ENCODE measurements at places on chromosomes 4 and X.
A peak's percentile ranks its signal among the peaks of the same experiment; 100 is the strongest.

GRCh38 chrX:107421337-107421861 lies 28.1 kb upstream of the FRMPD3 start:
- no peak for DNase-seq

DNA sequence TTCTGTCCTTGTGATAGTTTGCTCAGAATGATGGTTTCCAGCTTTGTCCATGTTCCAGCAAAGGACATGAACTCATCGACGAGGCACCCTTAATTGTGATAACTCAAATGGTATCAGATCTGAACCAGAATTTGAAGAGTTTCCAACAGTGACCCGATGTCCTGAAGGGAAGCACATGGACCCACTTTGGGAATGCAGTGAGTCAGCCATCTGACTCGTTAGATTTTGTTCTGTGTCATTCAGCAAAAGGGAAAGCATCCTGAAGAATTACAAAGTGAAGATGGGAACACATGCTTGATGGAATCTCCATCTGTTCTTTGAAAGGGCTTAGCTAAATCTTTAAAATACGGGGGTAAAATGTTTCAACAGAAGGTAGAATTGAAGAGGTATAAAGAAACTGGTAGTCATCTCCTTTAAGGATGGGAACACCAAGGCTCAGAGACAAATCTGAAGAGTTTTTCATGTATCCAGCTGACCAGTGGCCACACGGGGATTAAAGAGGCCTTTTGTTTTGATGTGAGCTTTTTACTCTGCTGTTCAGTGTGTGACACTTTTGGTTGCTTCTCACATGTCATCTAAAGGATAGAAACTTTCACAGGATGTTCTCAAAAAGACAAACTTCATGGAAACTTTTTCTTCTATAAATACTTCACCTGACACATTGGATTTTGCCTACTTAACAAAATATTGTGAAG lies 393.8 kb downstream of the INPP4B start:
- DNase-seq: no peak

- DNase-seq: peak; percentile 37
Measured at GRCh38 chrX:19991350-19991718, 473 bp upstream of the BCLAF3 start.

GRCh38 chr4:114378305-114378903 lies 220.2 kb upstream of the UGT8 start:
- DNase-seq: no peak

DNA sequence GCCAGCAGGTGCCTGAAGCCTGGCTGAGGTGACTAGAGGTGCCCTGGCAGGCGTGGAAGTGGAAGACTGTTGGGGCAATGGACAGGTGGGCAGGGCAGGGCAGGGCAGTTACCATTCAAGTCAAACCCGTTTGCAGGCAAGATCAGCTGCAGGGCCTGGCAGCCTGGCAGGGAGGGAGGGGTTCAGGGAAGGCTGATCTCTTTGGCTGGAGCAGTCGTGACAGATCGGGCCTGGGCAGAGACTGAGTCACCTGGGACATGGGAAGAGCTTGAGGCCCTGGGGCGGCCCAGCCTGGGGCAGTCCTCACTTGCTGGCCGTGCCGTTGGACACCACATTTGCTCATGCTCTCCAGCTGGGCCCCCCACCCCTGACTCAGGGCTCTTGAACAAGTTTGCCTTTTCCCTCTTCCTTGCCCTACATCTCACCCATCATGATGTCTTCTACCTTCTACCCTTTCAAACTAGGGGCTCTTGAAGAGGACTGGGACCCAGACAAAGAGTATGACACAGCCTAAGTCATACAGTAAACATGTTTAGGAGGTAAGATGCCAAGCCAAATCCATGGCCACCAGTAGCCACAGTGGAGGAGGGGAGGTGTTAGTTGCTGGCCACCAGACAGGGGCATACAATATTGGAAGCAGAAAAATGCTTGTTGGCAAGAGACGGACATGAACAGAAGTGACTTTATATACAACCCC lies 2.0 kb upstream of the ZNF185 start:
- no peak for DNase-seq

- DNase-seq: no peak
Measured at GRCh38 chr4:14857981-14858380, 144.3 kb upstream of the CPEB2 start.

GRCh38 chrX:97898798-97899197 lies 1015.1 kb downstream of the RPA4 start:
- DNase-seq: no peak

GRCh38 chr4:74878323-74878722 lies 54.6 kb upstream of the PARM1 start:
- no peak for DNase-seq

- no peak for DNase-seq
Measured at GRCh38 chrX:106263817-106264216, 95.7 kb downstream of the PWWP3B start.

- DNase-seq: peak; percentile 22
Measured at GRCh38 chrX:119389871-119390501, 9.2 kb upstream of the SLC25A43 start.

- DNase-seq: no peak
Measured at GRCh38 chr4:143358923-143359643, 22.4 kb downstream of the GAB1 start.

GRCh38 chr4:121143131-121143530 lies 21.0 kb downstream of the TNIP3 start:
- no peak for DNase-seq

- DNase-seq: no peak
Measured at GRCh38 chr4:183080372-183081115, 18.5 kb upstream of the WWC2 start.

- DNase-seq: no peak
Measured at GRCh38 chr4:61068745-61069144, 131.4 kb upstream of the ADGRL3 start.

DNA sequence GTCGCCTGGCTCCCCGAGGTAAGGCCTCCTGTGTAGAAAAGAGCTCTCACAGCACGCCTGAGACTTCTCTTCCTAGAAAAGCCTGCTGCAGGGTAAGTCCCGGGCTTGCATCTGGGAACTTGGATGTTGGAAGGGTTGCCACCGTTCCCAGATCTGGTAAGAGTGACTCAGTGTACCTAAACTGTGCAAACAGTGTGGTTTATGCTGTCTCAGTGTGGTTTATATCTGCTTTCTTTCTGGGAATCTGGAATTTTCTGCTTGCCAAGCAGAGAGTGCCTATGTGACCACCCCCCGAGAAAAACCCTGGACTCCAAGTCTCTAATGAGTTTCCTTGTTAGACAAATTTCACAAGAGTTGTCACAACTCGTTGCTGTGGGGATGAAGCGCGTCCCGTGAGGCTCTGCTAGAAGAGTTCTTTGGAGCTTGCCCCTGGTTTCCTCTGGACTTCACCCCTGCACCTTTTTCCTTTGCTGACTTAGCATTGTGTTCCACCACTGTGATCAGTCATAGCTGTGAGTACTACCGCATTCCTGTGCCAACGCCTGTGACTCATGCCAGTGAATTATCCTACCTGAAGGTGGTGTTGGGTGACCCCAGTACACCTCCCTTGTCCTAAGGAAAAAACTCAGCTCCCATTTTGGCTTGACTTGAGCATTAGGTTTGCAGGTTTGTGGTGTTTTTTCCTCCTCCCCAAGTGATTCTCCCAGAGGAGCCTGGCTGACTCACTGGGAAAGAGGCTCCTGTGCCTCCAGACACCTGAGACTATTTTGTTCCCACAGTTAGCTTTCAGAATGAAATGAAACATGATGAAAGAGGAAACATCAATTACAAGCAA lies 14.5 kb downstream of the SLC2A9 start:
- DNase-seq: no peak

DNA sequence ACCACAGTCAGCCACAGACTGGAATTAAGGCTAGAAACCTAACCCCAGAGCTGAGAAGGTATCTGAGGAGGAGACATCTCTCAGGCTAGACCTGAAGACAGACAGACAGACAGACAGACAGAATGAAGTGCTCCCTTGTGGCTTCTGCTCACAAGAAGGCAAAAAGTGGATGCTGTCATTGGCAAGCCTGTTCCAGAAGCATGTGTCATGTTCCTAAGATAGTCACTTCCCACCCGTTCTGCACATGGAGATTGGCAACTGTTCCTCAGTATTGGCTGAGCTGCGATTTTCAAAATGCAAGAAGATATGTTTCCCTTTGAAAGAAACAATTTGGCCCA lies 166.4 kb downstream of the NSUN7 start:
- DNase-seq: no peak

DNA sequence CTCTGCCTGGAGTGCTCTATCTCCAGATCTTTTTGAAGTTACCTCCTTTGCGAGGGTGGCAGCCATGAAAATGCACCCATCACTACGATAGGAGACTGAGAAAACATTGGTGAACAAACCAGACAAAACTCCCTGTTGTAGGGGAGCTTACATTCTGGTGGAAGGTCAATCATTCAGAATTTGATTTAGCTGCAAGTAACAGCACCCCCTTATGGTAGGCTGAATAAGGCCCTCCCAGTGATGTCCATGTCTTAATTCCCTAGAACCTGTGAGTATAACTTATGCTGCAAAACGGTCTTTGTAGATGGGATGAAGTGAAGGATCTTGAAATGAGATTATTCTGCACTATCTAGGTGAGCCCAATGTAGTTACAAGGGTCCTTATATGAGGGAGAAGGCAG lies 5.6 kb upstream of the TEC start:
- peak; percentile 50 for DNase-seq

All from NCI-H146 (cell line).